ENCODE measurements at places on chromosomes 2 and 18. TPM values are rescaled to one million over a fixed set of nuclear protein-coding genes. Genes with fewer than 3 reads are reported as not detected.
A peak's percentile ranks its signal among the peaks of the same experiment; 100 is the strongest.

GRCh38 chr18:69282371-69282770 is 118.3 kb upstream of the DOK6 start:
- DNase-seq: no peak

DNA sequence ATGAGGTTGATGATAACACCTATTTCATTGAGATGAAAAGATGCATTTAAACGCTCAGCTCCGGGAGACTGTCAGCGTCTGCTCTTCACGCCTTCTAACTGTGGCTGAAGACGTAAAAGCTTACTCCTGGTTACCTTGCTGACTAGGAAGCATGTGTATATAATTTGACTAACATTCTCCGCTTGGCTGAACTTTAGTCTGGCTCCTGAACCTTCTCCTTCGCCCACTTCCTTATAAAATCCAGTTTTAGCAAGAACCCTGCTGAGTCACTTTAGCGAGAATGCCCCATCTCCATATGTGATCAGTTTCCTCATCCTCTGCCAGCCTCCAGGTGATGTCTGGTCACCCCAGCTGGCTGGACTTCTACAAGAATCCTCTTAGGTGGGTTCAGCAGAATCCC is 12.7 kb upstream of the CREG2 start:
- peak; percentile 64 for DNase-seq

- no peak for DNase-seq
Observed at GRCh38 chr2:4556135-4556896, 852.9 kb downstream of the DCDC2C start.

- no peak for DNase-seq
Observed at GRCh38 chr2:118496870-118497611, 350.4 kb downstream of the EN1 start.

GRCh38 chr18:54906331-54907185 is 52.7 kb downstream of the CCDC68 start:
- no peak for DNase-seq

Gene C2orf78
- total RNA-seq: not detected

Gene ZSWIM2
- not detected for total RNA-seq

Gene FSIP2
- 5.8 TPM for total RNA-seq

Gene TLX2
- not detected for total RNA-seq

Gene SOX11
- not detected for total RNA-seq

Gene CPLX4
- total RNA-seq: not detected

All from ureter (tissue), 1 donor.